ENCODE measurements at places on chromosomes 7 and 10.

DNA sequence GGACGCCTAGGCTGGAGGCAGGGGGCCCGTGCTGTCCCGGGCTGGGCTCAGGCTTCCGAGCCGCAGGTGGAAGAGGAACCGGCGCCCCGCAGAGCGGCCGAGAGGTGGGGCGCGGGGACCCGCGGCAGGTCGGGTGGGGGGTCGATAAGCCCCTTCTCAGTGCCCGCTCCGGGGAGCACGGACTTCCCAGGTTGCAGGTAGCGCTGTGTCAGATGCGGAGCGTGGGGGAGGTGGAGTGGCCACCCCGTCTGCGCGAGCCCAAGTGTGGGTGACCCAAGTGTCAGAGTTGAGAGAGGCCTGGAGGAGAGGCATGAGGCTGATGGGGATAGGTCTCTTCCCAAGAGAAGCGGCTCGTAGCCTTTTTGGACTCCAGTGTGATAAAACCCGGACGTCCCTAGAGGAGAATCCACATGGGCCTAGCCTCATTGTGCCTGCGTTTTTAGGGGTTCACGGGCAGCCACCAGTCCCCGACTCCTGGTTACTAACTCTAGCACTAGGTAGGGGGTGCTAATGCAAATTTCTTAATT is 580 bp downstream of the EEPD1 start:
- DNase-seq = no peak

- DNase-seq = peak; percentile 71
Measured at GRCh38 chr10:132319853-132320653, 11.9 kb upstream of the LRRC27 start.

GRCh38 chr10:130728531-130729215 is 582.8 kb downstream of the TCERG1L start:
- DNase-seq = no peak

DNA sequence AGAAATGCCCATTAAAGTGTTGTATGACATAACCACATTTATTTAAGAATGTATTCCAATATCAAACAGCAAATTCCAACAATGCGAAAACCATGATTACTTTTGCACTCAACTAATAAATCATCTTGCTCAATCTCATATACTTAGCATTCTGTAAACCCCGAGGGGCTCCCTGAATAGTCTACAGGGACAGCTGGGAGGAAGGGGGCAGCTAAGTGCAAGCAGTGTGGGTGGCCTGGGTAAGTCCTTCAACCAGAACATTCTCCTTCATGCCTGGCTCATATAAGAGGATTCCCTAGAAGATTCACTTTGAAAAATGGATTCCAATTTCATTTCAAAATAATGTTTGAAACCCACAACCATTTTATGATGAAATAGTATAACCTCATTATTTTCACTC is 355.5 kb downstream of the CDC14C start:
- no peak for DNase-seq

GRCh38 chr7:151608031-151608551 is 88.4 kb upstream of the RHEB start:
- DNase-seq = no peak

DNA sequence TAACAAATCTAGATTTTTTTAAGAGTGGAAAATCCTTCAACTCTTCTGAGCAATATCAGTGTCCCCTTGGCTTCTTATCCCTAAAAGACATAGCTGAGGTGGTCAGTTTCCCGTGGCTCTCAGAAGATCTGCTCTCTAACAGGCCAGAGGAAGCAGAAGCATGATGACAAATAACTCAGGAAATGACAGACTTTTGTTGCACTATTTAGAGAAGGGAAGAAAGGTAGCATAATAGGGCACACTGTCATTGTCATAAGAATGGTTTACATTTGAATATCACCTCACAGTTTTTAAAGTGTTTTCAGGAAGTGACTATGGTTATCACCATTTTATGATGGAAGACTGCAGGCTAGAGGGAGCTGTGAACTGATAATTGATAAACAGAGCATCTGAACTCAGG is 33.6 kb upstream of the RAPGEF5 start:
- DNase-seq = no peak

- DNase-seq = no peak
Measured at GRCh38 chr10:26803849-26804248, 56.9 kb downstream of the ABI1 start.

- DNase-seq = no peak
Measured at GRCh38 chr7:43856996-43857395, 12.3 kb downstream of the MRPS24 start.

DNA sequence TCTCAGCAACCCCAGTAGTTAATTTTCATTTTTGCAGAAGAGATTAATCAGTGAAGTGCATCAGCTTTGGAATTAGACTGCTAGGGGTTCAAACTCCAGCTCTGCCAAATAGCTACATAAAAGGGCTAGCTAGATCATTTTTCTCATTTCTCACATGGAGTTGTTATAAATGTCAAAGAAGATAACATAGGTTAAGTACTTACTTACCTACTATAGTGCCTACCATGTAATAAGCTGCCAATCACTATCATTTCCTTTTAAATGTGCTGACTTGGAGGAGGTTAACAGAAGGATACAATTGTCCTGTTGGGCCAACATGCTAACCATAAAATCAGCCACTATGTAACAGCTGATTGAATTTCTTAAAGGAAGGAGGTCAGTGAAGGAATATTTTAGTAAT is 40.7 kb downstream of the KDM7A start:
- DNase-seq = no peak

DNA sequence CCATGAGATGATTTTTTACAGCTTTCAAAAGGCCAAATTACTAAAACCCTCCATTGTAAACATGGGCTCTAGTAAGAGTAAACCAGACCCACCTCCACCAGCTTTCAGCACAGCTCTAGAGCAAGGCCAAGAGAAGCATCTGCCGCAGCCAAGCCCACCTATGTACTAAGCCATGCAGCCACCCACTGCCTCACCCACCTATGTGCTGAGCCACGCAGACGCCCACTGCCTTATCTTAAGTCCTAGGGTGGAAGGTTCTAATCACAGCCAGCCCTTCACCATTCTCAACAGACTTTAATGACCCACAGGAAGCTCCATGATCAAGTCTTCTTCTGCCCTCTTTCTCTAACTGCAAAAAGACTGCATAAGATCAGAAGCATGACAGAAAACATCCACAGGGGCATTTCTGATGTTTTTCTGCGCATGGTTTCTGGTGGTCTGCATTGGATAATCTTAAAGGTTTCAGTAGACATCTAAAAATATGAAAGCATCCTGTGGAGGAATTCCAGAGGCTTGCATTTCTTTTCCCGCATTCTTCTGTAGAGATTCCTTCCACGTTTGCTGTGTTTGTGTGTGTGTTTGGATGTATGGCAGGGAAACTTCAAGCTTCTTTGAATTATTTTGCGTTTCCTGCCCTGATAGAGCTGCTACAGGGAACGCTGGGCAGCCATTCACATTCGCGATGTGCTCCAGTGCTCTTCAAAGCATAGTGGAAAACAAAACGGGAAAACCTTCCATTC is 286.1 kb upstream of the KLF6 start:
- DNase-seq = no peak

- no peak for DNase-seq
Measured at GRCh38 chr10:92492748-92493240, 81.1 kb downstream of the IDE start.

GRCh38 chr10:16787361-16787791 is 29.8 kb downstream of the RSU1 start:
- DNase-seq = no peak

DNA sequence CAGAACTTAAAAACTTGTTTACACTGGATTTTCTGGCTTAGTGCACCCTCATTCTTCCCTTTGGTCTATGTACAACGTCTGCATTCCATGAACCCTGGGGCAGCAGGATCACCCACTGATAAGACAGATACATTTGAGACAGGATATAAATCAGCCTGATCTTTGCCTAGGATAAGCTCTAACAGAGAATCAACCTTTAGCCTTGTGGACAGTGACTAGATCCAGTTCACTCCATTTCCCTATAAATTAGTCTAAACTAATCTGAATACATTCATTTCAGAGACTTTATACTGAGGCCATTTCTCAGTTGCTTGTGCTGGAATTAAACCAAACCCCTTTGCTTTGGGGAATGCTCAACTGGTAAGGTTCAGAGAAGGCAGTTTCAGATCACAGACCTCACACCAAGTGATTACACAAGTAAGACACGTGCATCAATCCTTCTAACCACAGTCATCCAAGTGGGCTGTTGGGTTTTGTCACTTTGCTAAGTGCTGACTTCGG is 639.8 kb upstream of the FZD8 start:
- DNase-seq = no peak

DNA sequence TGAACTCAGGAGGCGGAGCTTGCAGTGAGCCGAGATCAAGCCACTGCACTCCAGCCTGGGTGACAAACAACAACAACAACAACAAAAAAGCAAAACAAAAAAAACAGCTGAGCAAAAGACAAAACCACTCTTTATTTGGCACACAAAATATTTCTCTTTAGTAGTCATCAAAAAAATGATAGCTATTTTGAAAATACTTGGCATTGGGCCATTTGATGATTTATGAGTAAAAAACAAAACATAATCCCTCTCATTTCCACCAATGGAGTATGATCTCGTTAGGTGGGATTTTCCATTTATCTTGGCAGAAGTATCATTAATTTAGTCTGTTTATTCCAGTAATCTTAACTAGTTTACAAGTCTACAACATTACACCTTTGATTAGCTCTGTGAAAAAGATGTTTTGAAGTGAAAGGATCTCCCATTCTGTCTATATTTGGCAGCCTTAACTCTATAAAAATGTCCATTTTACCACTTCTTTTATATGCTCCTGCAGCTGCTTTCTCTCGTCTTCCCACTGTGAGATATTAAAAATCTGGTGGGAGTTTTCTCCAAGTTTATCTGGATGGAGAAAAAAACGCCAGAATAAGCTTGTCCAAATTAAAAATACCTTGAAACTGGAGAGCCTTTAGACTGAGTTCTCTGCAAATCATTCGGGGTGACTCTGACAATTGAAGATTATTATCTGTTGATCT is 58.8 kb upstream of the AGMO start:
- no peak for DNase-seq

GRCh38 chr7:100538654-100539435 is at the start of gene AGFG2:
AGFG2 (plus strand) TSS chr7:100539203; CDS start chr7:100539347, 144 bp downstream.
- DNase-seq = peak; percentile 99

DNA sequence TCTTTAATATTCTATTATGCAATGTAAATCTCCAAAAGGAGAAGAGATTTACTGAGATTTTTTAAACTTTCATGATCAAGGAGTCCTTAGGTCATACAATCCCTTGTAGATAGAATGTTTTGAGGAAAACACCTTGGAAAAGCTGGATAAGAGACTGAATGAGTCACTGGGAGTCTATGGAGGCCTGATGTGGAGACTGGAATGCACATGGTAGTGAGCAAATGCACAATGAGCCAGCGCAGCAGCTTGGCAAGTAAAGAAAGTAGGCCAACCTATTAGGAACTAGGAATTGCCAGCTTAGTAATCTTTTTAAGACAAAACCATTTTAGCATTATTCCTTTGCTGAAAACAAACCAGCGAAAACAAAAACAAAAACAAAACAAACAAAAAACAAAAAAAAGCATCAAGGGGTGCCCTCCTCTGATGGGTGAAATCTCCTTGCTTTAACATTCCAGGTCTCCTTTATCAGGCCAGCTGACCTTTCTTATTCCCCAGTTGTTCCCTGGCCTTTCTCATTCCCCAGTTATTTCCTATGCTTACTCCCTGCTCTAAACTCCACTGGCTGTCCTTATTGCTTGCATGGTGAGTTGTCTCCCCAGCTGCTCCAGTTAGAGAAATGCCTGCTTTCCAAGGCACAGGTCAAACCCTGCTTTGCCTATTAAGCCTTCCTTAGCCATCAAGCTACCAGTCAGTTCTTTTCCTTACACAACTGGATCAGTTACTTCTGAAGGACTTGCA is 135.8 kb downstream of the PLCE1 start:
- DNase-seq = no peak

DNA sequence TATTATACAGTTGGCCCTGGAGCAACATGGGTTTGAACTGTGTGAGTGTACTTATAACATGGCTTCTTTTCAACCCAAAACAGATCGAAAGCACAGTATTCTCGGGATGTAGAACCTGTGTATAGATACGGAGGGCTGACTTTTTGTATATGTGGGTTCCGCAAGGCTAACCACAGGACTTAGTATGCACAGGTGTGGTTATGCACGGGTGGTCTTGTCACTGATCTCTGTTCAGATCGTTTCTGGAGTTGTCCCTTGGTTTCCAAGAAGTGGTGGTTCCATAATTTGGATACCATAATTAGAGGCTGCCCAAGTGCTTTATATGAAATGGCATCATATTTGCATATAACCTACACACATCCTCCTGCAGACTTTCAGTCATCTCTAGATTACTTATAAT is 10.9 kb upstream of the BHLHA15 start:
- no peak for DNase-seq

- no peak for DNase-seq
Measured at GRCh38 chr7:135789956-135790355, 41.3 kb upstream of the FAM180A start.

DNA sequence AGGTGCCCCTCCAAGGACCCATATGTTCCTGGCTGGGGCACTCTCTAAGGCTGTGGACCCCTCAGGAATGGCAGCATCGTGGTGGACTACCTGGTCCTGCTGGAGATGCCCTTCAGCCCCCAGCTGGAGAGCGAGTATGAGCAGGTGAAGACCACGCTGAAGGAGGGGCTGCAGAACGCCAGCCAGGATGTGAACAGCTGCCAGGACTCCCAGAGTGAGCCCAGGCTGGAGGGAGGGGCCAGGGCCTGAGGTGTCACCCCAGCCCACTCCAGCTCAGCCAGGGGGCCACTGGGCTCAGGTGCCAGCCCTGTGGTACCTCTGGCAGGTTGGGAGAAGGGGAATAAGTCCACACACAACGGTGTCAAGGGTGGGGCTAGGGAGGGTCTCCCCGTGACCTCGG is 4.7 kb upstream of the MUC12 start:
- DNase-seq = no peak

- DNase-seq = no peak
Measured at GRCh38 chr10:131180740-131181415, 130.6 kb downstream of the TCERG1L start.

DNA sequence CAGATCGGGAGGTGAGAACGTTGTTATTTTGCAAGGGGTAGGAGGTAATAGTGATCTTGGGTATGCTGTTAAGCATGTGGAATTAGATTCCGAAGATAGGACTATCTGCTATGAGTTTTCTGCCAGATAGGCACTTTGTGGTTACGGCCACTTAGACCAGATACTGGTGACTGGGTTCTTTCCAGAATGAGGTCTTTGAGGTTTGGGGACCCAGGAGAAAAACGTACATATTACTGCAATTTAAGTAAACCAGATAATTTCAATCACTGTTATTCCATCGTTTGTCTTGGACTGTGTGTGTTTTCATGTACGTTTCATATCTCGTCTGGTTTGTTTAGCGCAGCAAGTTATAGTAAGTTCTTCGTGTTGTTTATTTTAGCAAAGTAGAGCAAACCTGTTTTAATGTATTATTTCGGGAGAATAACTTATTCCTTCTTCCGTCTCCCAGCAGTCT is 312 bp downstream of the ARL4A start:
- DNase-seq = no peak

GRCh38 chr10:31584098-31584631 is 265.1 kb downstream of the ZEB1 start:
- no peak for DNase-seq

- DNase-seq = no peak
Measured at GRCh38 chr10:3312403-3312940, 139.9 kb upstream of the PITRM1 start.

GRCh38 chr7:113320419-113320818 is 202.1 kb upstream of the SMIM30 start:
- no peak for DNase-seq

GRCh38 chr7:28466341-28466740 is 54.0 kb downstream of the CREB5 start:
- DNase-seq = no peak

- no peak for DNase-seq
Measured at GRCh38 chr10:123863721-123864482, 27.7 kb downstream of the CPXM2 start.
